Kidney epithelial cell (primary cell): ENCODE measurements at places on chromosomes 2 and 18.
A peak's percentile ranks its signal among the peaks of the same experiment; 100 is the strongest.

DNA sequence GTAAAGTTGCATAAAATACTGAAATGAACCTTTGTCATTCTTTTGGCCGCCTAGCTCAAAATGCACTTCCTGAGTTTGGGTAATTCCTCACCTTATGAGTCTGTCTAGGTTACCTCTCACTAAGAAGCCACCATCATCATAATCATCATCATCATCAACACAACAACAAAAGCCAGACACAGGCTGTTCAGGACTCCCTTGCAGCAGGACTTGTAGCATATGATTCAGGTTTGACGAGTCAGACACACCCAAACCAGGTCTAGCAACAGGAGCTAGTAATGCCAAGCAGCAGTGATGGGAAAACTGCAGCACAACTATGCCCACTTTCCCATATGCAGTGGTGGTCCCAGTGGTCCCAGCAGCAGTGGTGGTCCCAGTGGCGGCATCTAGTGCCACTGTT lies 2.8 kb upstream of the SGO2 start:
- DNase-seq: no peak

DNA sequence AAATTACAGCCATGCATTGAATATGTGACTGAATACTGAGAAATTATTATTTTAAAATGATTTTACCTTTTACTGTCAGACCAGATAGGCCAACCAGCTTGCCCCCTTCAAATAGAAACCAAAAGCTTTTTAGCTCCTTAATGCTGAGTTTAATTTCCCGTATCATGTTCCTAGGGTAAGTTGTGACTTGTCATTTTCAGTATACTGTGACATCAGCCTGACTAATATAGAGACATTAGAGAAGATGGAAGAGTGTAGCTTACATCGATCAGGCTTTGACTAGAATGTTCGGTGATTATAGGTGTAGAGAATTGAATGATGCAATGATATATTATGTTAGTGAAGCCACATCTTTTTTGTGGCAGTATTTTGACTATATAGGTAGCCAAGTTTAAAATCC lies 50.6 kb upstream of the ZEB2 start:
- no peak for DNase-seq

DNA sequence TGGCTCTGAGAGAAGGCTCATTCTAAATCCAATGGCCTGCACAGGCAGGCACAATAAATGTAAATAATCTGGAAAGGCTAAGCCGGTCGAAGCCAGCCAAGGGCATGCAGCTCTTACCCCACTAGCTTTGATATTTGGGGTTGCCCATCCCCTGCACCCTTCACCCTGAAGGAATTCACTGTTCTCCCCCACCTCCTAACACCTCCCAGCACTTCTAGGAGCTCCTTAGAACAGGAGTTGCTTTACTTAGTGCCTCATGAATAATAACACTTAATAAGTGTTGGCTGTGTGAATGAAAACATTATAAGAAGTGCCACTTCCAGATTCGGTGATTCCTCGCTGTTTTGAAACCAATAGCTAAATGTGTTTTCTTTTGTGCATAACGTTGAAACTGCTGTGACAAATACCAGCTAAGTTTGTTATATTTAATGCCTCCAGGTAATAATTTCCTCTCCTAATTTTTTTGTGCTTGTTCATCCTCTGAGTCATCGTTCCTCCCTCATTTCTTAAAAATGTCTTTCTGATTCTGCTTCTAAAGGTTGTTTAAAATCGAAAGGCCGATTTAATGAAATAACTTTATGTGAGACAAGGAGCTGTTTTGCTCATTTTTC lies 458.8 kb downstream of the METTL4 start:
- DNase-seq: no peak

GRCh38 chr2:181312515-181312927 lies 144.7 kb upstream of the ITGA4 start:
- DNase-seq: no peak

GRCh38 chr2:222319586-222320435 lies 21.0 kb upstream of the PAX3 start:
- DNase-seq: no peak

DNA sequence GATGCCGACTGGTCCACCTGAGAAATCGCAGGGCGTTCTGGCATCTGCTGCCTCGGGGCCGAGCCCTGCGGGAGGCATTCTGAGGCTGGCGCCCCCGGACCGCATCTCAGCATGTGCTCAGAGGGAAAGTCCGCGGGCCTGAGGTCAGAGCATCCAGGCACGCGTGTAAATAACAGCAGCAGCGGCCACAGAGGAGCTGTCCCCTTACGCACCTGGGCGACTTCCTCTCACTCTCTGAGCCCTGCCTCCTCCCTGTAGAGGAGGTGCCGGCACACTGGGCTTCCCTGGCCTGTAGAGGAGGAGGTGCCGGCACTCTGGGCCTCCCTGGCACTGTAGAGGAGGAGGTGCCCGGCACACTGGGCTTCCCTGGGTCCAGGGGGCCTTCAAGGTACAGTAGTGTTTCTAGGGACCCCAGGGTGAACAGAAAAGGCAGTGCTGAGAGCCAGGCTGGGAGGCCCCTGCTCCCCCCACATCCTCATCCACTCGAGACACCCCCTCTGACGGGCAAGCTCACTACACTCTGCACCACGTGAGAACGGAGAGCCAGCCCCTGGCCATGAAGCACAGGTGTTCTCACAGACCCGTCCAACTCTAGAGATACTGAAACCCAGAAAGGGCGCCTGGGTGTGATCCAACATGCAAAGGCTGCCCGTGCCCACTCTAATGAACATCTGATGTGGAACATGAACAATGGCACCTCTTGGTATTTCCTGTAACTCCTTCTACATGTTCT lies 263.5 kb downstream of the HDAC4 start:
- no peak for DNase-seq

DNA sequence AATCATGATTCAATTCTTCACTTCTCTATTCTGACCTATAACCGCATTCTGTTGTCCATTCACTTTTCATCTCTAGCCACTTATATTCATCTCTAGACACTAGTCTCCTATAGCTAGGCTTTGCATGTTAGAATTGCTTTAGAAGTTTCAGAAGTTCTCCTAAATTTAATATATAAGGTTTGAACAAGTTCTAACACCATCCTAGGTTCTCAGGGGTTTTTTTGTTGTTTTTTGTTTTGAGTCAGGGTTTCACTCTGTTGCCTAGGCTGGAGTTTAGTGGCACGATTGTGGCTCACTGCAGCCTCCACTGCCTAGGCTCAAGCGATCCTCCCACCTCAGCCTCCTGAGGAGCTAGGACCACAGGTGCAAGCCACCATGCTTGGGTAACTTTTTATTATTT lies 19.9 kb downstream of the WDSUB1 start:
- DNase-seq: no peak

DNA sequence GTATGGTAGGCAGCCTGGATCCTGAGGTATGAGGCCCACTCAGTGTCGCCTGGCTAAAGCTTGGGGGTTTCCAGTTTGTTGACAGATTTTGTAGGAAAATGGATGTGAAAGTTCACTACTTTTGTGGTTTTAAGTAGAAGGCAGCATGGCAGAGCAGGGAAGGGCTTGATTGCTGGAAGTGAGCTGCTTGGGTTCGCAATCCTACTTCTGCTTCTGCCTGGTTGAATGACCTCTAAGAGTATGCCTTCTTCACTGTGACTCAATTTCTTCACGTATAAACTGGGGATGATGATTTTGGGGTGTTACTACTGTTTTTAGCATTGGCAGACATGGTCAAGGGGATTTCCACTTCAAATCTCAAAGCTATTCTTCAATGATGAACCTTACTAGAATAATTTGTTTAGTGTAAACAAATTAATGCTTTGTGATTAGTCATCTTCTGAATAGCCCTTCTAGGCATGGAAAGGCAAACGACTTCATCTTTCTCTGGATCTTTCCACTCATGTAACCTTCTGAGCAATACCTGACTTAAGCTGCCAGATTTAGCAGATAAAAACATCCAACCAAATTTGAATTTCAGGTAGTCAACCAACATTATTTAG lies 13.2 kb downstream of the BMP10 start:
- no peak for DNase-seq

- no peak for DNase-seq
These were observed 652.2 kb downstream of the LRRTM4 start for GRCh38 chr2:76870011-76870410.

- peak; percentile 18 for DNase-seq
These were observed 84.7 kb downstream of the GLI2 start for GRCh38 chr2:120820263-120820952.

- no peak for DNase-seq
These were observed 179.5 kb downstream of the LOXHD1 start for GRCh38 chr18:46477425-46478011.

DNA sequence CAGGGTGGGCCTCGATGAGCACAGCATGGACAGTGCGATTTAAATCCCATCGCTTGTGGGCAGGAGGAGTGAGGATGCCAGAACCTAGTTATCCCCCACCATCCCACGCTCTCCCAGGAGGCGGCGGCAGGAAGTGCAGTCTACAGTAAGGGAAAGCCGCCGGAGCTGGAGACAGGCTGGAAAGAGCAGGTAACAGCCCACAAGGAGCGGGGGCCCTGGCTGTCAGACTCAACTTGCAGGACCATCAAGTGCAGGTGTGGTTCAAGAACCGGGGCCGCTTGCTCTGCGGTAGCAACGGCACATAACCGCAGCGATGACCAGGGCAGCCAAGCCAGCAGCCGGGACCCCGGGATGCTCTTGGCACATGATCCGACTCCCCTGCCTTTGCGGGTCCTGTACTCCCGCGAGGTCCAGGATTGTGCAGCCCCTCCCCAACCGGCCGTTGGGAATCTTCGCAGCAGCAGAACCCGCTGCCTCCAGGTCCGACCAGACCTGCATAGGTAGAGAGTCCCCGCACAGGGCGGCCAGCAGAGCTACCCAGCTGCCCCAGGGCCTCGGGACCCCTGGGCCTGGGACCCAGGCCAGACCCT lies 82.1 kb downstream of the BIN1 start:
- no peak for DNase-seq

GRCh38 chr2:231294571-231295362 lies 96.3 kb downstream of the ARMC9 start:
- DNase-seq: no peak

- DNase-seq: no peak
These were observed 2.8 kb downstream of the SP9 start for GRCh38 chr2:174337337-174338146.

DNA sequence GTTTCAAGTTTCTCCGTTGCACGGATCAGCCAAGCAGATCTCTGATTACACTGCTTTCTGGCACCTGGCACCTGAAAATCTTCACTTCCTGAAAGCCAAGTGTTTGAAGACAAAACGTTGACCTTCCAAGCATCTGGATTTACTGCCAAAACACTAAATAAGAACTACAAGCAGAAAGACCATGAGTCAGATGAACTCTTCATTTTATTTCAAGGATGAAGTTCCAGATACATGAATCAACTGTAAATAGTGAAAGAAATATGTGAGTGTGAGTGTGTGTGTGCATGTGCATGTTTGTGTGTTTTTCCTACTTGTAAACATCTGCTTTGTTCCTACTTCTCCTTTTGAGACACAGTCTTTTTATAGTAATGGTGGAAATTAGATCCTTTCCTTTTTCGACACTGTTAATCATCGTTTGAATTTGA lies 60.0 kb upstream of the DTNA start:
- DNase-seq: peak; percentile 23

DNA sequence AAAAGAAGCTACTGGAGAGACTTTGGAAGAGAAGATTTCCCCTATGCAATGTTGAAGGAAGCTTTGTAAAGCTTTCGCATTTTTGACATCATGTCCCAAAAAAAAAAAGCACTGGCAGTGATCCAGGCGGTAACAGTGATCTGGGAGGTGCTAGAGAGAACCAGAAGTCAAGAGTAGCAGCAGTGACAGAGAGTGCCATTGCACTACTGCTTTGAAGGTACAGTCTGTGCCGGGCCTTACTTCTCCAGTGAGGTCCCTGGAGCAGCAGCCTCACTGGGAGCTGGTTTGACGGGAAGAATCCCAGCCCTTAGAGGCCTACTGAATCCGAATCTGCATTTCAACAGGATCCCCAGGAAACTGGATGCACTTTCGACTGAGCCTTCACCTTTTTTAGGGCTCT lies 50.9 kb upstream of the ATL2 start:
- DNase-seq: no peak

- no peak for DNase-seq
These were observed 3.1 kb upstream of the OR6B2 start for GRCh38 chr2:240033330-240033678.

GRCh38 chr2:137454886-137455285 lies 509.4 kb upstream of the HNMT start:
- no peak for DNase-seq

GRCh38 chr2:157172866-157173578 lies 84.5 kb upstream of the GALNT5 start:
- DNase-seq: no peak

DNA sequence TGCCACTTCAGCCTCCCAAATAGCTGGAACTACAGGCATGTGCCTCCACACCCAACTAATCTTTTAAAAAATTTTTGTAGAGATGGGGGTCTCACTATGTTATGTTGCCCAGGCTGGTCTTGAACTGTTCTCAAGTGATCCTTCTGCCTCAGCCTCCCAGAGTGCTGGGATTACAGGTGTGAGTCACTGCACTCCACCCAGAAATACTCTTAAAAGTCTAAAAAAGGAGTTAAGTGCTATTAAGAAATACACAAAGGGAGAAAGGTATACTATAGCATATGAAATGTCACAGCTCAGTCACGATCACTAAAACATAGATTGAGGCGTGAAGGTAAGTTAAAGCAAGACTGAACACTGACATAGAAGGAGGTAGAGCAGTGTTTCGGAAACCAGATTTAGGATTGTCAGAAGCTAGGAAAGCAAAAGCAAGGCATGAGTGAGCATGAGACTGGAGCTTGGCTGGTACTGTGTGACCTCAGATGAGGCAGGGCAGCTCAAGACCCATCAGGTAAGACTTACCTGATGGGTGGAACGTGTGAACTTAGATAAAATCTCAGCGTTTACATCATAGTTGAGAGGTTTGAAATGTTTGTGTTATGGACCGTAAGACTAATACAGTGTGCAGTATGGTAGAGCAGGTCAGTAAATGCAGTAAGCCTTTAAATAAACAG lies 9.2 kb downstream of the CCNYL1 start:
- DNase-seq: no peak

DNA sequence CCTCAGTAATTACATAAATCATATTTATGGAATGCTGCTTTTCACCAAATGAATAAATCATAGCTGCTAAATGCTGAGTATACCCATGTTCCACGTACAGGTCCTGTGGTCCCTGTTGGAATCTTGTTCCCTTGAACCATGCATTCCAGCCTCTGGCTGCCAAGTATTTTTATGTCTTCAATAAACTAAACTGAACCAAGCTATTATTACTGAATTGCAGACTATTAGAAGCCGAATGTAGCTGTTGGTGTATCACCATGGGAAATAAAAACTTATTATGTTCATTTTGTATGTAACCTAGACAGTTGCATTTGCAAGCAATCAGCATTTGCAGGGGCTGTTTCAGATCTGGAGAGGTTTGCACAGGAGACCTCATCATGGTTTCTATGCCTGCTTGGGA lies 362.4 kb downstream of the ADCYAP1 start:
- DNase-seq: no peak

DNA sequence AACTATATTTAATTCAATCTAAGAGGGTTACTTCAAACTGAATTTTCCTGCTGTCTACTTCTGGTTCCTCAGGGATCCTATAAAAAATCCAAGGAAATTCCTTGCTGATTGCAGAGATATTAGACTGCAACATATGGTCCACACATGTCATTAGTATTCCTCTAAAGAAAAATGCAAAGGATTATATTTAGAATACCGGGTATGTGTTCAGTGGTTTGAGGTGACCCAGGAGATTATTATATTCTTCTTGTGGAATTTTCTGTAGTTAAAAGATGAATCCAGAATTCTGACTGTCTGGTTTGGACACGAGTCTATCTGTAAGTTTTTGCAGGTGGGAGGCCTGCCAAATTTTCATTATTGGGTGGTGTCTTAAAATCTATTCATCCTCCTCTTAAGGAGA lies 18.2 kb downstream of the HOXD1 start:
- no peak for DNase-seq

GRCh38 chr2:95231723-95232122 lies 24.4 kb downstream of the ZNF892 start:
- peak; percentile 54 for DNase-seq

- DNase-seq: peak; percentile 94
These were observed 260.2 kb upstream of the TRIB2 start for GRCh38 chr2:12456293-12457106.
